ENCODE measurements at places on chromosomes 16 and 17. TPM values are rescaled to one million over a fixed set of nuclear protein-coding genes. Genes with fewer than 3 reads are reported as not detected.

Gene PSMC3IP
- polyA plus RNA-seq = 7.7 TPM

DNA sequence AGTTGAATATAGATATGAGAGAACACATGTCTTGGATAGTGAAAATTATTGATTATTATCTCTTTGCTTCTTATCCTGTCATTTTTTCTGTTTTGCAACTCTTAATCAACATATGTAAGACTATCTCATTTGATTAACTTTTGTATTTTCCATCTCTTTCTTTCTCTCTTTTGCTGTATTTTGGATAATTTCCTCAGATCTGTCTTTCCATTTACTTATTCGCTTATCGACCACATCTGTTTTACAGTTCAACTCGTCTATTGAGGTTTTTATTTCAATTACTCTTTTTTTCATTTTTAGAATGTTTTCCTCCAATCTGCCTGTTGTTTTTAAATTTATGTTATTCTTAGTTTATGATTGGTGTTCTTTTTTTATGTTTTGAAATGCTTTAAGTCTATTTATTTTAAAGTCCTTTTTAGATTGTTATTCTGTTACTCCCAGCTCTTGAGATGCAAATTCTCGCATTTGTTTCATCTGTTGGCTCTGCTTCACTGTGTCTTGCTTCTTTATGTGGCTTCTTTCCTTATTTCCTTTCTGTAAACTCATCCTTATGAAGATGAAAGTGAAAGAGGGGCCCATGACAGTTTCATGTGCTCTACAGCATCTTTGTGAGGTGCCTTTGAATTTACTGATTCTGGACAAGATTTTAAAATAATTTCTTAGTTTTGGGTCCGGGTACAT lies 87.8 kb upstream of the IRX5 start:
- no peaks in the 10 kb centered on the region for H3K27me3 ChIP-seq
- H3K36me3 ChIP-seq = no peaks in the 10 kb centered on the region
- DNase-seq = no peak
- no peak overlapping the region for H3K4me3 ChIP-seq
- peak overlapping the region; percentile 23 for H3K27ac ChIP-seq
- H3K4me1 ChIP-seq = peaks cover 24% of the 10 kb centered on the region

- H3K4me1 ChIP-seq = peaks cover 5% of the 10 kb centered on the region
- peaks cover 4% of the 10 kb centered on the region for H3K36me3 ChIP-seq
- H3K27ac ChIP-seq = no peak overlapping the region
- DNase-seq = no peak
- no peak overlapping the region for H3K4me3 ChIP-seq
- no peaks in the 10 kb centered on the region for H3K27me3 ChIP-seq
These were observed 3.3 kb downstream of the GALNS start for GRCh38 chr16:88853325-88853941.

GRCh38 chr17:13584701-13585080 lies 17.0 kb downstream of the HS3ST3A1 start:
- DNase-seq = no peak
- H3K27me3 ChIP-seq = no peaks in the 10 kb centered on the region
- no peak overlapping the region for H3K27ac ChIP-seq

DNA sequence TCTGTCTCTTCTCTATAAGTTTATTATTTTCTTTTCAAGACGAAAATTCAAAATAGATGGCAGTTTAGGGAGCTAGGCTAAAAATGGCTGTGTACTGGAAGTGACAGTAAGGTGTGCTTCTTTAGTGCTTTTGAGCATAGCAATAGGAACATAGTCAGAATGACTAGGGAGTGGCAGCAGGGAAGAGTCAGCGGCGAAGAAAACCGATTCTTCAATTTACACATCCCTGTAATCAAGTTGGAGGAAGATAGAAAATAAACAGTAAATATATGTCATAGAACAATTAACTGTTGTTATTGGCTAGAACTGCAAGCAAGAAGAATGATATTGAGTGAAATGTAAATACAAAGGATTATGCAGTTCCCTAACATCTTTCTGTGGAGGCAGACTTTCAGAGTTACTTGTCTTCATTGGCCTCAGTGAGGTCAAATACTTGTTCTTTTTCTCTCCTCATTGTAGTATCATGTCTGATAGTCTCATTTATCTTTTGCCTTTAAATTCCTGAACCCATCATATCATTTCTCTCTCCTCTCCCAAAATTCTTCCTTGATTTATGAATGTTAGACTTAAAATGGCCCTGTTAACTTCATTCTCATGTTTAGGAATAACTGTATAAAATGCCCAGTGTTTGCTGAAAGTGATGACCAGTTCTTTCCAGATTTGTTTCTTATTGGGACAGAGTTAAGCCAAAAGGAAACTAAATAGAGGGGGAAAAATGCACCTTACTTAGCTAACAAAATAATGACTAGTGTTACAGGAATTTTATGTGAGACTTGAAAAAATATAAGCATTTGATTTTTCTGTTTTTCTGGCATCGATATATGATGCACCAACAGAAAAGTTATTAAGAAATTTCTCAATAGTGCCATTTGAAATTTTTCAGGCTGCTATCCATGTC lies 211.4 kb downstream of the BCAS3 start:
- H3K36me3 ChIP-seq = no peaks in the 10 kb centered on the region
- H3K27ac ChIP-seq = no peak overlapping the region
- no peak overlapping the region for H3K4me3 ChIP-seq
- no peak for DNase-seq
- no peaks in the 10 kb centered on the region for H3K27me3 ChIP-seq
- H3K4me1 ChIP-seq = peaks cover 4% of the 10 kb centered on the region

GRCh38 chr17:13268791-13269595 lies 251.2 kb upstream of the ELAC2 start:
- no peaks in the 10 kb centered on the region for H3K27me3 ChIP-seq
- DNase-seq = no peak
- no peaks in the 10 kb centered on the region for H3K36me3 ChIP-seq
- H3K4me1 ChIP-seq = no peaks in the 10 kb centered on the region
- H3K4me3 ChIP-seq = no peak overlapping the region
- H3K27ac ChIP-seq = no peak overlapping the region

DNA sequence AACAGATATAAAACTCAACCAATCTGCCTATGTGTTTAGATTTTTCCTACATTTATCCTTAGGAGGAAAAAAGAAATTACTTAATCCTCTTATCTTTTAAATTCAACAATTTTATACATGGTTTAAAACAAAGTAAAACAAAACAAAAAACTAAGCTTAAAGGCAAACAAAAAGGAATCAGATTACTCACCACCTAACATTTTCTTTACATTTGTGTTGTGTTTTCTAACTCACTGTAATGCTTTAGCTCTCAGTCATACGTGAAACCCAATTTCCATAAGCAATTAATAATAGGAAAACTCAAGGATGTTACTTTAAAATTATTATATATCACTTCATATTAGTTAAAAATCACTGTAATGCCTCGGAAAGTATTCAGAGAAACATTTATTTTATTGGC lies 6.7 kb upstream of the IRX5 start:
- H3K4me3 ChIP-seq = no peak overlapping the region
- no peak overlapping the region for H3K27ac ChIP-seq
- H3K4me1 ChIP-seq = peaks cover 15% of the 10 kb centered on the region

Measured in keratinocyte (primary cell).